ENCODE measurements at places on chromosomes 5 and 9.

- DNase-seq: no peak
Observed at GRCh38 chr5:81212211-81212751, 20.8 kb upstream of the CKMT2 start.

DNA sequence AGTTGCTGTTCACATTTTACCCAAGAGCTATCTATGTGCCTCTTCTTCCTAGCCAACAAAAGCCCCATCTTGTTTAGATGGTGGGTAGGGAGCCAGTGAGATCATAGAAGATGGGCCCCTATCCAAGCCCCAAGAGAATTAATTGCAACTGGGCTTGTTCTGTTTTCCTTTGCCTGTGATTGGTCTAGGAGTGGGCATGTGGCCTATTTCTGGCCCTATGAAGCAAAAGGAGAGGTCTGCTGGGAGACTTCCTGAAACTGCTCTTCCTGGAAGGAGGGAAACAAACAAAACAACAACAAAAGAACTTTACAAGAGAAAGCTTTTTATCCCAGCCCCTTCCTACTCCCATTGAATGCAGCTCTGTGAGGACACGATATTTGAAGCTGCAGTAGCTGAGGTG, 32.5 kb upstream of the ALDOB start:
- no peak for DNase-seq

GRCh38 chr9:36193023-36193422, 2.3 kb downstream of the CLTA start:
- DNase-seq: no peak

- DNase-seq: no peak
Observed at GRCh38 chr9:130972957-130973685, 34.1 kb upstream of the FIBCD1 start.

DNA sequence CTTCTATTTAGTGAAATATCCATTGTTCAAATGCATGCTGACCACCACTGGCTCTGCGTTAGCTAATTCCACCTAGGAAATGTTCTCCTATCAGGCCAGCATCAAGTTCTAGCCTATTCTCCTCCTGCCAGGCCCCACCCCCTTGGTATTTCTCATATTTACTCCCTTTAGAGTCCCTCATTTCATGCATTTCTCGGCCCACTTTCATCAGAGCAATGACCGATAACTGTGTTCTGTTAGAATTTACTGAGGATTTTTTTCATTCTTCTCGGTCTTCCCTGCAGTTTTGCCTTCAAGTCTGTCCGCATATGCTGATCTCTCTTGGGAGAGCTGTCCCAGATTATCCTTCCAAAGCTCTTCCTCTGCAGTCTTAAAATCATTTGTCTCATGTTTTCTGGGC, 143.4 kb downstream of the GOLPH3 start:
- DNase-seq: no peak

GRCh38 chr5:16805486-16805885, 130.6 kb downstream of the MYO10 start:
- DNase-seq: no peak

DNA sequence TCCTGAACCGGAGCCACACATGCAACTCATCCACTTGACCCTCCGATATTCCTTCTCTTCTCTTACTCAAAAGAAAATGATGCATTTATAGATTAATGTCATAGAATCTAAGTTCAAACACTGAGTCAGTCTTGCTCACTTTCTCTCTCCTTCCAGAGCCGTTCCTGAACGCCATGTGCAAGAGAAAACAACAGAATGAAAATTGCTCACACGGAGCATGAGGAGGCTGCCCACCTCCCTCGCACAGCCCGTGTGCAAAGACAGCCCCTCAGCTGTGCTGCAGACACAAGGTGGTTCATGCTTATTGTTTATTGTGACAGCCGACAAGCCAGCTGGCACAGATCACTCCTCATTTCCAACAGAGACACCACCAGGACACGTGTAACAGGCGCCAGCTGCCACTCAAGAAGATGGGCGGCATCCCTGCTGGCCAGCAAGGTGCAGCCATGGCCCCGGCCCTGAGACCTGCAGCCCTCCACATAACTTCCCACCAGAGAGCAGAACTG, 290.8 kb downstream of the GLIS3 start:
- no peak for DNase-seq

- DNase-seq: no peak
Observed at GRCh38 chr5:68722357-68722756, 371.5 kb upstream of the SLC30A5 start.

- no peak for DNase-seq
Observed at GRCh38 chr9:78366827-78367226, 69.9 kb downstream of the PSAT1 start.

DNA sequence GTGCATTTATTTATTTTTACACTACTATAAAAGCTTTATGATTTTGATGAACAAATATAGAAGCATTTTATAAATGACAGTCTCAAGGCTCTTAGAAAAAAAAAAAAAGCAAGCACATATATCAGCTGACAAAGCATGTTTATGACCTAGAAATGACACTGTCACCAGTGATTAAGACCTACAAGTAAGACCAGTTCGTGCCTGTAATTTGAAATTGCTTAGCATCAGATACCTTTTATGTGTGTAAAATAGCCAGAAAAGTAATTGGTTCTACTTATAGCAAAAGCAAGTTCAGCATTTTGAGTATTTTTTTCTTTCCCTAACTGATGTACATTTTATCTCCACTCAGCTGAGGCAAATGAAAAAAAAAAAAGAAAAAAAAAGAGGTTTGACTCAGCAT, 808.4 kb downstream of the CDH18 start:
- no peak for DNase-seq

- no peak for DNase-seq
Observed at GRCh38 chr9:82101475-82101874, 112.9 kb downstream of the SPATA31D1 start.

- no peak for DNase-seq
Observed at GRCh38 chr5:122076669-122077365, 1.2 kb downstream of the LOX start.

GRCh38 chr9:70303268-70303667, 44.5 kb downstream of the SMC5 start:
- no peak for DNase-seq

DNA sequence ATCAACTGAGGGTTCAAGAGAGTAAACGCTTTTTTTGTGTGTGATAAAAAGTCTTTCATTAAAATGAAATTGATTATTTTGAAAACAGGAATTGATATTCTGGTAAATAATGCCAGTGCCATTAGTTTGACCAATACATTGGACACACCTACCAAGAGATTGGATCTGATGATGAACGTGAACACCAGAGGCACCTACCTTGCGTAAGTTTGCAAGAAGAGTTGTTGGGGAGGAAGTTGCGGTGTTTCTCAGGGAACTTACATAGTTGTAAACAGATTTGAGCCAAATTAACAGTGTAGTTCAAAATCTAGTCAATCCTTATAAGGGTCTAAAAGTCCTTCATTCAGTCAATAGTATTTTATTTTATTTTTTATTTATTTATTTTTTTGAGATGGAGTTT, 28.9 kb downstream of the HSDL2 start:
- DNase-seq: no peak

DNA sequence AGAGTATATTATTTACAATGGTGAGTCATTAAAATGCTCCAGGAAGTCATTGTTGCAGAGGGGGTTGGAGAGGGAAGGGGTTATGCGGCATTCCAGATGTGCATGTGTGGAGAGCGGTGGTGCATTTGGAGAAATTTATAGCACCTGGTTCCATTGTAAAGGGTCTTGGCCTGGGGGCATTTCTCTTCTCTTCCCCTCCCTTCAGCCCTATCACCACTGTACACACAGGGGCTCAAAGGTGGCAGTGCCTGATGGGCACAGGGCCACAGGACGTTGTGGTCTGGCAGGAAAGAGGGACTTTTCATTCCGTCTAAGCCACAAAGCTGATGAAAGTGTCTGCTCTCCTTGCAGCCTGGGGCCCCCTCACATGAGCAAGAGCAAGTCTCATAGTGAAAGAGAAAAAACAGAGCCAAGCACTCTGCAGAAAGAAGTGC, 442.4 kb upstream of the ZNF462 start:
- DNase-seq: no peak

DNA sequence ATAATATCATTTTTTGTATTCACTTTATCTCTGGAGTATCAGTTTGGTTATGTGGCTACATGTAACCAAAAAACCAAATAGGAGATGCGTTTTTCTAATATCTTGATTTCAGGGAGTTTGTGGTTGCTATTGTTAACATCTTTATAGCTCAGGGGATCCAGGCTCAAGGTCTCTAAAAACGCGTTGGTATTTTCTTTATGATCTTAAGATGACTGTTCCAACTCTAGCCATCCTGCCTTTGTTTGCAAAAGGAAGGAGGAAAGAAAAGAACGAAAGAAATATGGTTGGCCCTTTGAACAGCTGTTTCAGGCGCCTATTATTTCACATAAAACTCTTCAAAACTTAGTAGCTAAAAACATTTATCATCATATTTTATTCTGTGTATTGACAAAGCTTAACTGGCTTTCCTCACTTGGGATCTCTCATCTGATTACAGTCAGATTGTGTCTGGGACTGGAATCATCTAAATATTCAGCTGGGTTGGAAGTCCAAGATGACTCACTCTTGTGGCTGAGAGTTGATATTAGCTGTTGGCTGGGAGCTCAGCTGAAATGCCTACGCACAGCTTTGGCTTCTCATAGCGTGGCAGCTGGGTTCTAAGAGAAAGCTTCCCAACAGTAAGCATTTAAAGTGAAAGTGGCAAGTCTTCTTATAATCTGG, 60.1 kb downstream of the FAM174A start:
- no peak for DNase-seq

DNA sequence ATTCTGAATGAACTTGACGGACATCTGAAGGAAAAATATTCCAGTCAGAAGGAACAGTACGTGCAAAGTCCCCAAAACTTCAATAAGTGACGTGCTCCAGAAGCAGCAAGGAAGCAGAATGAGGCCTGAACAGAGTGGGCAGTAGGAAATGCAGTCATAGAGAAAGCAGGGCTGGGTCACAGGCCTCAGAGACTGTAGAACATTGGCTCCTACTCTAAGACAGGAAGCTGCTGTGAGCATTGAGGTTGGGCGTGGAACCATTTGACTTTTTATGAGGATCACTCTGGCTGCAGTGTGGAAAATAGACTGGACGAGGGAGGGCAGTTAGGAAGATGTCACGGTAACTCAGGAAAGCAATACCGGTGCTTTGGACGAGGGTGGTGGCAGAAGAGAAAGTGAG, 64.0 kb downstream of the DOCK8 start:
- DNase-seq: peak; percentile 24

- DNase-seq: no peak
Observed at GRCh38 chr9:129052592-129052991, 16.2 kb downstream of the MIGA2 start.

DNA sequence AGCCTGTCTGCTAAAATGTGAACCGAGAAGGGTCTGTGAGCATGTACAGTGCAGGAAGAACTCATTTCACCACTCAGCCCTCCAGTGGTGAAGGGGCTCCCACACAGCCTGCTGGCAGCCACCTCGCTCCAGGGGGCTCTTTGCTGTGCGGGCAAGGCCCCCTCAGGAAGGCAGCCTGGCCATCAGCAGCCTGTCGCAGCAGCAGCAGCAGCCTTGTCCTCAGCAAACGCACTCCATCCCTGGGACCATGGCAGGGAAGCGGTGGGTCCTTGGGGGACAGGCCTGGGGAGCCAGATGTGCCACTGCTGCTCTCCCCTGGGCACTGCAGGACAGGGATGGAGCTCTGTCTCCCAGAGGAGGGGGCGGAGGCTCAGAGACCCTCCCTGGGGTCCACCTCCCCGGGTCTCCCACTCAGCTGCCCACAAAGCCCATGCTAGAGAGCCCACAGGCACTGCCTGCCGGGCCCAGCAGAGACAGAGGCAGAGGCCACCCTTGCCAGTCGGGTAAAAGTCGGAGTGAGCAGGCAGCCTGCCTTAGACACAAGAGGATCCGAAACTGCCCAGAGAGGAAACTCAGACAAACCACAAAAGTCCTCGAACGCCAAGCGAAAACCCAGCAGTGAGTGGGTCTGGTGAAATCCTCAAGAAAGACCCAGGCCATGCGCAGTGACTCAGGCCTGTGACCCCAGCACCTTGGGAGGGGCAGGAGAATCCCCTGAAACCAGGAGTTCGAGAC, 8.0 kb downstream of the BRD3 start:
- DNase-seq: no peak

GRCh38 chr9:104743376-104743985, 4.0 kb upstream of the NIPSNAP3A start:
- DNase-seq: no peak

- DNase-seq: no peak
Observed at GRCh38 chr9:129885018-129885669, 49.9 kb downstream of the USP20 start.

GRCh38 chr9:22040760-22041159, 31.7 kb upstream of the CDKN2B start:
- DNase-seq: no peak

- DNase-seq: no peak
Observed at GRCh38 chr9:36780186-36780585, 207.5 kb downstream of the MELK start.

DNA sequence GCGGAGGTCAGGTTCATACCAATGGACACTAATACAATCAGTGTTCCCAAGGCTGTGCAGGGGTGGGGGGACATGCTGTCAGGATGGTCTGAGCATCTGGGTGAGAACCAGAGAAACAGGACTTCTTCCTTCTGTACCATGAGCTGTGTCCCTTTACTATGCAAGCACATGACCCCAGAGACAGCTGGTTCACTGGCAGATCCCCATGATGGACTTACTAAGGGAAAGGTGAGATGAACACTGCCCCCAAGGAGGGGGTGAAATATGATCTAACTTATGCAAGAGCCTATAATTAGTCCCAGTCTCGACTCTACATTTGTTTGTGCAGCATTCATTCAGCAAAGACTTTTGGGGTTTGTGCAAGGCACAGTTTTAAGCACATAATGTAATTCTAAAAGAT, 91.4 kb downstream of the LIFR start:
- no peak for DNase-seq

DNA sequence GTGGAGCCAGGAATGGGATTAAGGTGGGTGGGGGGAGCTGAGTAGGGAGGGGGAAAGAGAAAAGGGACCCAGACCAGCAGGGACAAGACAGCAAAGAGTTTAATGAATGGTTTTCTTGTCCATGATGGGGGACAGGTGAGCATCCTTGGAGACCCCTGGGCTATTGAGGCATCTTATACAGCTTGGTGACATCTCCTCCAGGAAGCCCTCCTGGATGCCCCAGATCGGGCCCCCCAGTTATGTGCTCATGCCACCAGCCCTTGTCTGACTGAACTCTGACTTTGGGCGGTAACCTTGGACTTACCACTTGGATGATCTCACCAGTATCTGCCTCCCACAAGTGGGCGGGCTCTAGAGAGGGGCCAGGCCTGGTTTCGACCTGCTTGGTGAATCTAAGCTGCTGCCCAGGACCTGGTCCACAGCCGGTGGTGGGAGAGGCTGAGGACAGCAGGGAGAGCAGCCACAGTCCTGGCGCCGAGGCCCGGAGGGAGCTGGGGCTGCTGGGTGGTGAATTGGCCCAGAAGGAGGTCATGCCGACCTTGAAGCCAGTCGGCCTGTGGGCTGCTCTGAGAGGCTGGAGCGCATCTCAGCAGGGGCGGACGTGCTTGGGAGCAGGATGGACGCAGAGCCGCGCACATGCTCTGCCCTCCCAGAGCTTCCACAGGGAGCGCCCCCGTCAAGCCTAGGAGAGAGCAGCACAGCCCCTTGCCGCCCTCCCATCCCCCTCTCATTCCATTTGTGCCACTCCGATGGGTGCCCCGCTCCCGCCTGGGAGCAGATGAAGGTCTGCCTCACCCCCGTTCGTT, 36.2 kb downstream of the UNC5A start:
- DNase-seq: no peak

All from effector memory CD4-positive, alpha-beta T cell (primary cell).